Activated naive CD4-positive, alpha-beta T cell treated with anti-CD3 and anti-CD28 coated beads for 36 hours (primary cell): ENCODE measurements at places on chromosomes 12 and 14. TPM values are rescaled to one million over a fixed set of nuclear protein-coding genes. Genes with fewer than 3 reads are reported as not detected.

GLIPR1L1 gene
- total RNA-seq: not detected

DNA sequence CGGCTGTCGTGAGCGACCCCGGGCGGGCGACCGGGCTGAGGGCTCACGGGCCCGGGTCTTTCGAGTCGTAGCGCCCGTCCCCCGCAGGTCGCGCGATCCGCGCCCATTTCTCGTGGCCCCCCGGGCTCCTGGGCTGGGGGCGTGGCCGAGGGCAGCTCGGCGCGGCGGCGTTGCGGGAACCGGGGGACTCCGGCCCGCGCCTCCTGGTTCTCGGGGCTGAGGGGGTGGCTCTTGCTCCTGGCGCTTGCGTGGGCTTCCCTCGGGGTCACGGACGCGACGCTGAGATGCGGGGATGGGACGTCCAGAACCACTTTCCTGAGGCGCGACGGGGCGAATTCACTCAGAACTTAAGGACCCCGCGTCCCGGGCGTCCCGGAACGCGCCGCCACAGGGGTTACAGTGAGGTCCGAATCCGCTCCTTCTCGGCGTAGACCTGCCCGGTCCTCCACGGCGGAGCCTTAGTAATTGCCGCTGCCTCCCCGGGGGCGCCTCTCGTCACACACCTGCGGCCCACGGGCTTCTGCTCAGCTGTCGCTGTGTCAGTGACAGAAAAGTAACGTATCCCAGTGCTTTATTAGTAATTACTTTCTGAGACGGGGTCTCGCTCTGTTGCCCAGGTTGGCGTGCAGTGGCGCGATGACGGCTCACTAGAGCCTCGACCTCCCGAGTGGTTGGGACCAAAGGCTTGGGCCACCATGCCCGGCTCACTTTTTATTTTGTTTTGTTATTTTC, 606 bp downstream of the EP400 start:
- peak; percentile 46 for DNase-seq

DNA sequence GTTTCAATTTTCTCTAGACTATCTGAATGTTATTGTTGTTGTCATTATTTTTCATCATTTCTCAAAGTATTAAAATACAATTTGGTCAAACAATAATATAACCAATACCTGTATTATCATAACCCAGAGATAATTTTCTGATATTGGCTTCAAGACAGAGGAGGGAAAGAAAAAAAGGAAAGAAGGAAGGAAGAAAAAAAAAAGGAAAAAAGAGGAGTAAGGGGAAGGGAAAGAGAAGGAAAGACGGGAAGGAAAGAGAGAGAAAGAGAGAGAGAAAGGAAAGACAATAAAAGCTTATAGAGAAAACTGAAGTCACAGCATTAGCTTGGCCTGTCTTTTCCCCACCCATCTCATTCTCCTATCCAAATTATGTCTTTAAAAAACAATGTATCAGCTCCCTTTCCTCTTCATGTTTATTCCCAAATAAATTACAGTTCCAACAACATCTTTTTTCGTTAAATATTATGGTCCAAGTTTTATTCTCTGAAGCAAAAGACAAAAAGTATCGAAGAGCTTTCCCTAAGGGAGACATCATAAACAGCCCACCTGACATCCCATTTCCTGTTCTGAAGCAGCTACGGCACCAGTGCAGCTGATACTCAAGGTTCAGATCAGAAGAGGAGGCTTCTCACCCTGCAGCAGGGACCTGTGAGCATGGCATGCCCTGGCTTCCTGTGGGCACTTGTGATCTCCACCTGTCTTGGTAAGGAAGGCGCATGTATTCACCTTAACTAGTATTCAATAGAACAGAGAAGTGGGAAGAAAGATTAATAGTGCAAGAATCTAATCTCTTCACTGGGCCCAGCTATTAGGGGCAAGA, 308.3 kb downstream of the DAD1 start:
- DNase-seq: no peak

PIANP gene
- 0.21 TPM for total RNA-seq

- no peak for DNase-seq
Observed at GRCh38 chr12:92385296-92385695, 239.7 kb upstream of the BTG1 start.

- no peak for DNase-seq
Observed at GRCh38 chr12:131734336-131735152, 23.7 kb downstream of the SFSWAP start.

FAIM2 gene
- total RNA-seq: 0.42 TPM

- DNase-seq: no peak
Observed at GRCh38 chr12:86349196-86349595, 93.0 kb upstream of the MGAT4C start.

GCH1 gene
- total RNA-seq: 57.3 TPM

DNA sequence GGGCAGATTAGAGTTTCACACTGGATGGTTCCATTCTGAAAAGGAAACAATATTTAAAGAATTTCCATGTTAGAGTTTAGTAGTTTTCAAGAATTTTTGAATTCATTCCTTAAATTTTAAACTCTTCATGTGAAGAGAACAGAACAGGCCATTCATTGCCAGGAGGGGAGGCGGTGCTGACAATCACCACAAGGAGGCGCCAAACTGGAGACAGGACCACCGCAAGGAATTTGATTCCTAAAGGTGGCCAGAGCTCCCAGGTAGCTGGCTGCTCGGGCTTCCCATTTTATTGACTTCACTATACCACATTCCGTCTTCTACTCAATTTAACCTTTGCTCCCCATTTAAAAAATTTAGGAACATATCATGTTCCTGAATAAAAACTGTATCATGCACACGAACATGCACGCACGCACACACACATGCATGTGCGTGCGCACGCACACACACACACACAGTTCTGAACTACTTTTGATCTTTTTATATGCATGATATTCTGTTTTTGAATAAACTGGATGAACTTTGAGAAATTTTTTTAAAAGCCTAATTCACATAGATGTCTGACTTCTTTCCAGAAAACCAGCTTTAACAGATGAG, 101.2 kb downstream of the NELL2 start:
- DNase-seq: peak; percentile 75

SLC7A7 gene
- 1.1 TPM for total RNA-seq

GRCh38 chr12:51020448-51021182, 5.6 kb downstream of the SLC11A2 start:
- no peak for DNase-seq

DNA sequence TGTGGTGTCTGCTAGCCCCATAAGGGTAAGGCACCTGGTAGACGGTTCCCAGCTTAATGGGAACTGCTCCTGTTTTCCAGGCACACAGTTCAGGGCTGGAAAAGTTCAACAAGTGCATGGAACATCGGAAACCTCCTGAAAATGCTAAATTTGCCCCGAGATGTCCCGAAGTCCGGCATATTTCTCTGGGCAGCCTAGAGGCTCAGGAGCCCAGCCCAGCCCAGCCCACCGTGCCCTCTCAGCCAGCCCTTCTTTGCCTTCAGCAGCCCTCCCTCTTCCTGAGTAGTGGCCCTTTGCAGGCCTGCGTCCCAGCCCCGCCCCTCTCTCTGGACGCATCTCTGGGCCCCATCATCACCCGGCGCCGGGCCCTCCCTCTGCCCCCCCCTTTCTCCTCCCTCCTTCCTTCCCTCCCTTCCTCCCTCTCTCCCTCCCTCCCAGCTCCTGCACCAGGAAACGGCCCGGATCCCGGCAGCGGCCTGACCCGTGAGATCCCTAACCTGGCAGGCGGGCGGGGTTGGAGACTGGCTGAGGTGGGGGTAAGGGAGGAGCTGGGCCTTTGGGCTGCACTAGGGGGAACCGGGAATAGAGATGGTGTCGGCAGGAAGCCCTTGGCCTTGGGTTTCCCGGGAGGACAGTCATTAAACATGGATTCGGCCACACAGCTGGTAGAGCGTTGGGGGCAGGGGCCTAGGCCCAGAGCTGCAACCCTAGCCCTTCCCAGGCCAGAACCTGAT, at the start of gene BCL2L2:
Gene BCL2L2, plus strand, starts transcription at position 422 of the 734 bp plus-strand sequence. CDS start 935 bp downstream, outside the sequence.
- DNase-seq: peak; percentile 30

DNA sequence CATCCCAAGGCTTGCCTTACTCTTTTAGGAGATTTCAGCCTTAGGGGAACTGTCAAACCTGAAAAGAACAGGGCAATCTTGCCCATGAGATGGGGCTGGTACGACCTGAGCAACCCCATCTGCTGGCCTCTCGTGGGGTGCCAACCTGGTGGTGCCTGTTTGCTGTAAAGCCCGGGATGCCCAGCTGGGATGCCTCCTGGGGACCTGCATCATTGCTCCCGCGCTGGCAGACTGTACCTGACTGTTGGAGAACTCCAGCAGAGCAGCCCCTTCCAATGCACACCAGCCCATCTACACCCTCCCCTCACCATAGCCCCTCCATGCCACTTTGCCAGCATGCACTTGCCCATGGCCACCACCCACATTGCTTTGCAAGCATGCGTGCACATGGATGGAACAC, 335.7 kb downstream of the RPS29 start:
- no peak for DNase-seq

DNA sequence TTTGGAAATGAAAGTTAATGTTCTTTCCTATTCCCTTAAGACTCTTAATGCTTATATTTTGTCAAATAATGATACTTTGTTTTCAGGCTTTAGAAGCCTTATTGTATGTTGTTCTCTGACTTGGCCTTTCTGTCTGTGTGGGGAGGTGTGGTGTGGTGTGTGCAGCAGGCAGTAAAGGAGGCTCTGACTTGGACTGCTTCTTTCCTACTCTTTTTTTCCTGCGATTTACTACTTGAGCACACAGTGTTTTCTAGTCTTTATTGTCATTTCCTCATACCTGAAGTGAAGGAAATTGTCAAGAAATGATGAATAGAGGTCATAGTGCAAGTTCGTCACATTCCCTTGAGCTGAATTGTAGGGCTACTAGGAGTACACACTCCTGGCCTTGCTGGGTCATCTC, 26.9 kb downstream of the PIWIL1 start:
- DNase-seq: no peak

- no peak for DNase-seq
Observed at GRCh38 chr14:24440606-24441399, 1.8 kb downstream of the SDR39U1 start.

DNA sequence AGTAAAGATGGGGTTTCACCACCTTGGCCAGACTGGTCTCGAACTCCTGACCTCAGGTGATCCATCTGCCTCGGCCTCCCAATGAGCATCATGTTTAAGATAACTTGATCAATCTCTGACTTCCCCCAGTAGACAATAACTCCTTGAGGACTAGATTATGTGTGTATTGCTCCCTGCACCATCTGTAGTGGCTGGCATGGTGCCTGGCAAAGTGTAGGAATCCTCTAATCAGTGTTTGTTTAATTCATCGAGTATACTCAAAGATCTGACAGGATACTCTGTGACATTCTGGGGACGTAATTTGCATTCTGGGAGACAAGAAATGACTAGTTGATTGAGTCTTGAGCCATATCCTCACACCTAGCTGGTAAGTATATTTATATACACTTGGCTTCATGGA, 873.5 kb upstream of the TMEM132C start:
- DNase-seq: no peak

DNA sequence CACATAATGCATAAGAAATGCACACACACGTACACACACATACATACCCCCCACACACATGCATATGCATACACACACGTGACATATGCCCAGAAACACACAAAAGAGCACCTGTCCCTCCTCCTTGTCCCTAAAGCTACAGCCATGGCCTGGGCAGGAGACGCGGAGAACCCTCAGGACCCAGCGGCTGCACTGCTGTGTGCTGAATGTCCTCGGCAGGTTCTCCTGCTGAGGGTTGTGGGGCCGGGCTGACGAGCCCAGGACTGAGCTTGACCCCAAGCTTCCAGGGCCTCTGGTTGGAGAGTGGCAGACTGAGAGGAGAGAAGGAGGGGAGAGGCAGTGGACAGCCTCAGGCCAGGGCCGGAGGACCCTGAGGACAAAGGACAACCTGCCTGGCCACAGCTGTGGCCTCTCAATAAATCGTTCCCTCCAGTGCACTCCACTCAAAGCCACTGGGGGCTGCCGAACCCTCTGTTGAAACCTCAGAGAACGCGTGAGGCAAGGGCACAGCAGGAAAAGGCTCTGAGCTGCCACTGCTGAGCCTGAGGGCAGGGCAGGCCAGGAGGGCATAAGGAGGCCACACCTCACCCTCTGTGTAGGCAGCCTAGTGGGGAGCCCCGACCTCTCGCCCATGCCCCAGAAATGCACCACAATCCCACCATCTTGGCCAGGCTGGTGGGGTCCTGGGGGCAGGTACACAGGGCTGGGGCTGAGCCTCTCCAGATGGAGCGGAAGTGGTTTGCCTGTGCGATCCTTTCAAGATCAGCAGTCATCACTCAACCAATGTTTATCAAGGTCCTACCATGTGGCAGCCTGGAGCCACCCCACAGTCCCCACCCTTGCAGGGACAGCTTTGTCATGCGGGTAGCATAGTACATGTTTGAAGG, 3.1 kb downstream of the CACNA2D4 start:
- DNase-seq: peak; percentile 56

GRCh38 chr14:51518280-51518679, 133.4 kb upstream of the FRMD6 start:
- no peak for DNase-seq

DNA sequence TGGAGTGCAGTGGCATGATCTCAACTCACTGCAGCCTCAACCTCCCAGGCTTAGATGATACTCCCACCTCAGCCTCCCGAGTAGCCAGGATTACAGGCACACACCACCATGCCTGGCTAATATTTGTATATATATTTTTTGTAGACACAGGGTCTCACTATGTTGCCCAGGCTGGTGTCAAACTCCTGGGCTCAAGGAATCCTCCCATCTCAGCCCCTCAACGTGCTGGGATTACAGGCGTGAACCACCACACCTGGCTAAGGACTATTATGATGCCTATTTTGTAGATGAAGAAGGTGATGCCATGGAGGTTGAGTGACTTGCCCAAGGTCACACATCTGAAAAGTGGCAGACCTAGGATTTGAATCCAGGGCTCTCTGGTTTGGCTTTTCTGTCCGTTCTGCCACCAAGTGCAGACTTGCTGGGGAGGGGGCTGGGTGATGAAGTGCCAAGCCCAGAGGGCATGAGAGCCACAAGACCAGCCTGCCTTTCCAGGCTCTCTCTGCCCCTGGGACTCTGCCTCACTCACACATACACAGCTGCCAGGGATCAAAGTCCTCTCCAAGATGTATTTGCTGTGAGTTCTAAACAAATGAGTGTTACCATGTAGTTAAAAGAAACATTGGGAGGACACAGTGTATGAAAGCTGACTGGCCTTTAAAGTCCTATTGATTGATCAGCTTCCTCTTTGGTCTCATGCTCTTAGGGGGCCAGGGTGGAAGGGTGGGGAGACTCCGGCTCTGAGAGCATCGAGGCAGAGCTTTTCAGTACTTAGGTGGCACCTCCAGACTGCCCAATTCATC, 21.3 kb upstream of the RBM19 start:
- no peak for DNase-seq

- no peak for DNase-seq
Observed at GRCh38 chr14:85221832-85222231, 308.1 kb upstream of the FLRT2 start.

DNA sequence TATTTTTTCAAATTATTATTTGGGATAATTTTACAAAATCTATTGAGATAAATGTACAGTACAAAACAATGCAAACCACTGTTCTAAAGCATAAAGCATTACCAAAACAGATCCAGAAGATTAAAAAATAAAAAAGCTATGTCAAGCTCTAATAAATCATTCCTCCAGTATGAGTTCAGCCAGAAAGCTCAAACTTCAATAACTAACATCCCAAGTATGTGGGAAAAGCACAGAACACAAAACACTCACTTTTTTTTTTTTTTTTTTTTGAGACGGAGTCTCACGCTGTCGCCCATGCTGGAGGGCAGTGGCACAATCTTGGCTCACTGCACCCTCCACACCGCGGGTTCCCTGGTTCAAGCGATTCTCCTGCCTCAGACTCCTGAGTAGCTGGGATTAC, 11.3 kb downstream of the SAV1 start:
- DNase-seq: no peak
